ENCODE measurements at places on chromosomes 12 and 14.
A peak's percentile ranks its signal among the peaks of the same experiment; 100 is the strongest.

DNA sequence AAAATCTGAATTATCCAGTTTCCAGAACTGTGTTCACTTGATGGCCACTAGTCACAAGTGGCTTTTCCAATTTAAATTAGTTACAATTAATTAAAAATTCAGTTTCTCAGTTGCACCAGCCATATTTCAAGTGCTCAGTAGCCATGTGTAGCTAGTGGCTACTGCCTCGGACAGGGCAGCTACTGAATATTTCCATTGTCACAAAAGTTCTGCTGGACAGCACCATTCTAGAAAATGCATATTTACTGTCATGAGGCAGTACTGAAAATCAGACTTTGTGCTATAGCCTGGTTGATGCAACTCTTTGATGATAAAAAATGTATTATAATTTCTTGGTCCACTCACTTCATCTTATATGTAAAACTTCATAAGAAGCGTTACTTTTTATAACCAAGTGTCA, 11.5 kb upstream of the OVCH1 start:
- DNase-seq = no peak

GRCh38 chr14:99946652-99947489, 118.4 kb upstream of the EVL start:
- DNase-seq = no peak

DNA sequence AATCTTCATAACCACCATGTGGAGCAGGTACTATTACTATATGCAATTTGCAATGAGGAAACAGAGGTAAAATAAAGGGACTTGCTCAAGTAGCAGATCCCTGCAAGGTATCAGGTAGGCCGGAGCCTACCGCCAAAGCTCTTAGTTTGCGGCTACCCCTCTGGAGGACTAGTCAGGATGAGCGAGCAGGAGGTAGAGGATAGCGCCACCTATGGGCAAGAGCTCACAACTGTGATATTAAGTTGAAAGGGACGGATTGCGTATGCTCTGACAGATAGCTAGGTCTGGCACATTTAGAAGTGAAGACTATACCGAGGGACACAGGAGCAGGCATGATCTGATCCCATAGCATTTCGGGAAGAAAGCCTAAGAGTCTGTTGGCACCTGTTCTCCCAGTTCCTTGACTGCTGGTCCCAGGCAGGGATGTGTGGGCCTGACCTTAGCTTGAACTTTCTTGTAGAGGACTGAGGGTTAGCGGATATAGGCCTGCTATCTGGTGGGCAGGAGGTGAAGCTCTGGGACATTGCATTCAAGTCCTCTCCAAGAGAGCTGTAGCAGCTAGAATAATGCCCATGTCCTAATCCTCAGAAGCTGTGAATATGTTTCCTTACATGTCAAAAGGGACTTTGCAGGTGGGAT, 48.0 kb downstream of the SLC17A8 start:
- DNase-seq = peak; percentile 32

- DNase-seq = no peak
These were observed 181.1 kb downstream of the SLC15A5 start for GRCh38 chr12:16096273-16096849.

DNA sequence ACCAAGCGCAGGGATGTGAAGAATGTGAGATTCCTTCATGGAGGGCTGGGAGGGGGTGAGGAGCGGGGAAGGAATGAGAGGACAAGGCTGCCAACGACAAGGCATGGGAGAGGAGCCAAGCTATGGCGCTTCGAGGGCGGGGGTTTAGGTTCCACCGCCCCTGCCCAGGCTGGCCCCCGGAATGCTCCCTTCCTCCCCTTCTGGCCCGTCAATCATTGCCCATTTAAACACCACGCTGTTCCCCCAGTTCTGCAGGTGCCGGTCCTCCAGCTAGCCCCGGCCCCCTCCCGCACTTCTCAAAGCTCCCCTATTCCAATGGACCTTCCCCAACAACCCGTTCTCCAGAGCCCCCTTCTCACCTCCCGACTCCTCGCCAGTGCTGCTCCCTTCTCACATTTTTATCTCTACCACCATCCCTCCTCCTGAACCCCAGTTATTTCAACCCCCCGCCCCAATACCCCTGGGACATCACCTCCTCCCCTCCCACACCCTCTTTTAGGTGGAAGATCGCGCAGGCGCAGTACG, 428 bp downstream of the RNF41 start:
- DNase-seq = peak; percentile 86

GRCh38 chr12:39586816-39587215, 32.8 kb downstream of the ABCD2 start:
- peak; percentile 2 for DNase-seq

- DNase-seq = no peak
These were observed 17.4 kb downstream of the LIMA1 start for GRCh38 chr12:50265770-50266524.

- DNase-seq = peak; percentile 86
These were observed 10.0 kb upstream of the CDC42BPB start for GRCh38 chr14:103067231-103067954.

DNA sequence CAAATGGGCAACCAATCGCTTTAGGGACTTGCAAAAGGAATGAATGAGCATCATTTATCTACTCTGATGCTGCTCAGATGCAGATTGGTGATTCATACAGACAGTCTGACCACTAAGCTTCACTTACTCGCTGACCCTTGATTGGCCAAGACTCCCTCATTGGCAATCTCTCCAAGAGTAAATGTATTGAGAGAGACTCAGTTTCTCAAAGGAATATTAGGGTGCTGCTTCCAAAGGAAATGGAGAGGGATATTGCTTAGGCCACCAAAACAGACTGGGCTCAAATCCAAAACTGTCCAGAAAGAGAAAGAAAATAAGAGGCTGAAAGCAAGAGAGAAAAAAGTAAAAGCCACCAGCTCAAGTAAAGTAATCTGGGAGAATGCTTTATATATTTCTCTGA, 785.2 kb downstream of the GALC start:
- DNase-seq = no peak

- no peak for DNase-seq
These were observed 97.1 kb downstream of the ARF6 start for GRCh38 chr14:49989966-49990365.
